Gastroesophageal sphincter (tissue), 4 donors: ENCODE measurements at places on chromosomes 3 and 15. TPM values are rescaled to one million over a fixed set of nuclear protein-coding genes. Genes with fewer than 3 reads are reported as not detected.

ISLR gene
- total RNA-seq, result 110 TPM

SCN5A gene
- total RNA-seq, result not detected

NEK10 gene
- total RNA-seq, result 0.62 TPM

CYP1A2 gene
- not detected for total RNA-seq

SLC27A2 gene
- total RNA-seq, result not detected

CHDH gene
- 5.5 TPM for total RNA-seq

ANKUB1 gene
- total RNA-seq, result not detected

FGF7 gene
- total RNA-seq, result 67.5 TPM

SLC15A2 gene
- 4.2 TPM for total RNA-seq
